GM23248 (cell line): ENCODE measurements at places on chromosomes 2 and 18.
A peak's percentile ranks its signal among the peaks of the same experiment; 100 is the strongest.

DNA sequence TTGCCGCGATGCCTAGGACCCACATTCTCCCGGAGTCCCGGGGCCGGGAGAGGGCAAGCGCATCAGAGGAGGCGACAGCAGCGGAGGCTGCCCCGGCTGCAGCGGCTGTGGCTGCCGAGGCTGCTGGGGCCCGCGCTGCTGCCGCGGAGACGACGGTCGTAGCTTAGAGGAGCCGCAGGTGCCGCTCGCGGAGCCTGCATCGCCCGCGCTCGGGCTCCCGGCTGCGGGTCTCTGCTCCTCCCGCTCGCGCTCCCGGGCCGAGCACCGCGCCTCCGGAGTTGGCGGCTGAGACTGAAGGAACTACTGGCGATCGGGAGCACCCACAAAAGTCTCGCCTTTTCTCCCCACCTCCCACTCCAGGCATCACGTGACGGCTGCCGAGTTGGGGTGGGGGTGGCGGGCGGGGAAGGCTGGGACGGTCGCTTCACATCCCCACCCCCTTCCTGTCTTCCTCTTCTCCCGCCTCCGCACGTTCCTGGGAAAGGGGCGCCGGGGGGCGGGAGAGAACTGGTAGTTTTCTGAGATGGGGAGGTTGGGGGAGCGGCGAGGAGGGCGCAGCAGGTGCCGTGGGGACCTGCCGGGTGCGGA, at the start of gene LYPD1:
Gene LYPD1 (minus strand): TSS at position 298 of the 588 bp plus-strand sequence. CDS start 273 bp downstream, at position 25.
- peaks cover 49% of the 10 kb centered on the region for H3K27me3 ChIP-seq
- peak; percentile 38 for DNase-seq
- peak within 1 kb of the TSS; percentile 65 for H3K4me3 ChIP-seq
- H3K27ac ChIP-seq = no peak within 1 kb of the TSS
- peaks cover 5% of the 10 kb centered on the region; the same call in 1 of the 2 replicates for H3K4me1 ChIP-seq

- H3K36me3 ChIP-seq = no peaks in the 10 kb centered on the region
- H3K4me1 ChIP-seq = peaks cover 8% of the 10 kb centered on the region
- no peak for DNase-seq
- no peak overlapping the region for H3K27ac ChIP-seq
- no peak overlapping the region for H3K4me3 ChIP-seq
- H3K27me3 ChIP-seq = no peaks in the 10 kb centered on the region
Measured at GRCh38 chr2:43239981-43240765, 13.8 kb upstream of the ZFP36L2 start.

DNA sequence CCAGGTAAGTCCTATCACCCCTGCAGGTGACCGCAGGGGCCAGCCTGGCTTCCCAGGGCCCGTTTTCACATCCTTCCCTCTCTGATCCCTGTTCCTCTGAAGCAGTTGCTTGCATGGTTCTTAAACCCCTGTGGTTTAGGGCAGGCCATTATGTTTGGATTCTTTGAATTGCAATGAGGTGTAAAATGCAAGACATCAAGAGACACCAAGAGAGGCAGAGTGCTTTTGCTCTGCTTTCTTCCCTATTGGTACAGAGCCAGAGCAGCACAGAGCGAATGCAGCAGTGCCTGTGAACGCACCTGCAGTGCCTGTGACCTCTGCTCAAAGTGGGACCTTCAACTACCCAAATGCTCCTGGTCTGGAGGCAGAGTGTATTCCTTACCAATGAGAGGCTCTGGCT, 7.6 kb downstream of the RFX8 start:
- peaks cover 16% of the 10 kb centered on the region for H3K36me3 ChIP-seq
- H3K4me1 ChIP-seq = peaks cover 46% of the 10 kb centered on the region
- no peak overlapping the region for H3K27ac ChIP-seq
- DNase-seq = no peak
- no peaks in the 10 kb centered on the region for H3K27me3 ChIP-seq
- H3K4me3 ChIP-seq = no peak overlapping the region

DNA sequence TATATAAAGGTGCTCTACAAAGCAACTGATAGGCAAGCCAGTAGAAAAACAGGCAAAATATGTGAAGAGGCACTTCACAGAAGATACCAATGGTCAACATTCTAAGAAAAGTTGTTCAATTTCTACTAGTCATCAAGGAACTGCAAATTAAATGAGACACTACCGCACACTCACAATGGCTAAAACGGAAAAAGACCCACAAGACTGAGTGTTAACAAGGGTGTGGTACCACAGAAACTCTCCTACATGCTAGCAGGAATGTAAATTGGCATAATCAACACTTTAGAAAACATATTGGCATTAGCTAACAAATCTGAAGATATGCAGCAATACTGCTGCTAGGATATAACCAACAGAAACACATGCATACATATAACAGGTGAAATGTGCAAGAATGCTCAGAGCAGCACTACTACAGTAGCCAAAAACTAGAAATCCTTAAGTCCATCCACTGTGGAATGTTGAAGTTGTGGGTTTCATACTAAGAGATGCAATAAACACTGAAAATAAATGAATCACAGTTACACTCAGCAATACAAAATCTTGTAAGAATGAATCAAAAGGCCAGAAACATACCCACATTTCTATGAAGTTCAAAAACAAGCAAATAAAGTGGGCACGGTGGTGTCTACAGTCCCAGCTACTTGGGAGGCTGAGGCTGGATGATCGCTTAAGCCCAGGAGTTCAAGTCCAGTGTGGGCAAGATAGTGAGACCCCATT, 9.2 kb downstream of the RNU4ATAC start:
- no peaks in the 10 kb centered on the region for H3K27me3 ChIP-seq
- H3K4me3 ChIP-seq = no peak overlapping the region
- no peaks in the 10 kb centered on the region for H3K36me3 ChIP-seq
- DNase-seq = peak; percentile 47
- H3K27ac ChIP-seq = no peak overlapping the region

GRCh38 chr18:54149078-54149697, 75.3 kb downstream of the MBD2 start:
- H3K4me1 ChIP-seq = peaks cover 38% of the 10 kb centered on the region
- peak overlapping the region; percentile 94 for H3K27ac ChIP-seq
- H3K36me3 ChIP-seq = 0 out of 2 replicates have a peak, but pooled peaks cover 14% of the 10 kb centered on the region

GRCh38 chr18:12278215-12278671, 24.1 kb downstream of the CIDEA start:
- peak; percentile 41 for DNase-seq
- H3K4me3 ChIP-seq = peak overlapping the region; percentile 74
- H3K36me3 ChIP-seq = no peaks in the 10 kb centered on the region
- no peaks in the 10 kb centered on the region for H3K27me3 ChIP-seq
- H3K4me1 ChIP-seq = peaks cover 41% of the 10 kb centered on the region

GRCh38 chr2:79758749-79759282, 246.0 kb downstream of the CTNNA2 start:
- no peak overlapping the region for H3K27ac ChIP-seq
- no peak for DNase-seq
- no peak overlapping the region for H3K4me3 ChIP-seq
- H3K4me1 ChIP-seq = no peaks in the 10 kb centered on the region
- H3K36me3 ChIP-seq = no peaks in the 10 kb centered on the region
- H3K27me3 ChIP-seq = no peaks in the 10 kb centered on the region
